ENCODE measurements at places on chromosomes 1 and 21.

GRCh38 chr1:115450501-115451040 lies 112.5 kb upstream of the NGF start:
- DNase-seq: no peak

- no peak for DNase-seq
Measured at GRCh38 chr1:2259668-2260402, 31.7 kb downstream of the SKI start.

DNA sequence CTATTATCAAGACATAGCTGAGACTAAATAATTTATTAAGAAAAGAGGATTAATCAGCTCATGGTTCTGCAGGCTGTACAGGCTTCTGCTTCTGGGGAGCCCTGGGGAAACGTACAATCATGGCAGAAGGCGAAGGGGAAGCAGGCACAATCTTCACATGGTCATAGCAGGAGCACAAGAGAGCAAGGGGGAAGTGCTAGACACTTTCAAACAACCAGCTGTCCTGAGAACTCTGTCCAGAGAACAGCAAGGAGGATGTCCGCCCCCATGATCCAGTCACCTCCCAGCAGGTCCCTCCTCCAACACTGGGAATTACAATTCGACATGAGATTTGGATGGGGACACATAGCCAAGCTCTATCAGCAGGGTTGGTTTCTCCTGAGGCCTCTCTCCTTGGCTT lies 10.3 kb upstream of the SLC45A1 start:
- no peak for DNase-seq

DNA sequence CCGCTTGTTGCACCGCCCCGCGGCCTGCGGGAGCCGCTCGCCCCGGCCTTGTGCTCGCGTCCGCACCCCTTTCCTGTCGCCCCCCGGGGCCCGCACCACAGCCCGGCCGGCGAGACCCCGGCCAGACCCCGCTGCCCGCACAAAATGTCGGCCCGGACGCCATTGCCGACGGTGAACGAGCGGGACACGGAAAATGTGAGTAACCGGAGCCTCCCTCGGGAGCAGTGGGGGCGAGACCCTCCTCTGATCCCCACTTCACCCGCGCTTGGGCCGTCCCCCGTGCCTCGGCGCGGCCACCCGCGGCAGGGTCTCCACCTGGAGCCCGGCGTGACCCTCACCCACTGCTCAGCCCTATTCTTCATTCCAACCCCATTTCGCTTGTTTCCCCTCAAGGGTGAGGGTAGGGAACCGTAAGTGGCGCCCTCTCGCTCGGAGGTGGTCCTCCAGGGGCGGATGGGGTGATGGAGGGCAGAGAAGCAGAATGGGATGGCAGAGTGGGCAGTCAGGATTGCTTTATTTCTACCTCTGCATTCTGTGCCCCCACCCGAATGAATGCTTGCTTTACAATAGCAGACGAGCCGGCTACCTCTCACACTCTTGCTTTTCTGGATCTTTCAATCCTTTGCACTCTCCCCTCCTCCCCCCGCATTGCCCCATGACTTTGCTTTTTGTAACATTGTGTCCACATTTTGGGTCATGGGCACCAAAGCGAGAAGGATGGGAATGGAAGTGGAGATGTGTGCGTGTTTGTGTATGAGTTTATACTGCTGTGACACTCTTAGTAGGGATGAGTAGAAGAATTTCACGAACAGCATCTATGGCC lies 954 bp downstream of the MARK1 start:
- DNase-seq: no peak

DNA sequence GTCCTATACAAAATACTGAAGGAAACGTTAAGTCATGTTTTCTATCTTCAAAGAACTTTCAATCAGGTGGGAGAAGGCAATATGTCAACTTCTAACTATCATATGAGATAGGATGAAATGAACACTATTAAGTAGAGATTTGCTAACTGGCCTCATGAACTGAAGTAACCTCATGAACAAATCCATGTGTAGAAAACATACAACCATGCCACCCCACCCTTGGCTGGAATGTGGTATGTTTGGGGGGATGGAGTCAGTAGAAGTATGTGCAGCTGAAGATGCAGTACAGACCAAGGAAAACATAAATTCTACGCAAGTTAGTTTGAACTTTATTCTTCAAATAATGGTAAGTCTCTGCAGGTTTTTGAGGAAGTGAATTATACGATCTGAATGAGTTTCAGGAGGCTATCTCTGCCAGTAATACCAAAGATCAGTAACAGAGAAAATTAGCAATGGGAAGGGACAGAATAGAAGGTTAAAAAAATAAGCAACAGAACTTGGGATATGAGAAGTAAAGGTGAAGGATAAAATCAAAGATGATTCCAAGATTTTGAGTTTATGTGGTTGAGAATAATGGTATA lies 4.5 kb downstream of the TRMT1L start:
- no peak for DNase-seq

All from stimulated activated CD8-positive, alpha-beta memory T cell treated with anti-CD3 and anti-CD28 coated beads, Interleukin-4, amount 100 ng/mL, for 1 hour (primary cell).